ENCODE measurements at places on chromosomes 5 and 9. TPM values are rescaled to one million over a fixed set of nuclear protein-coding genes. Genes with fewer than 3 reads are reported as not detected.
A peak's percentile ranks its signal among the peaks of the same experiment; 100 is the strongest.

GRCh38 chr9:124843456-124844034 lies 9.7 kb upstream of the WDR38 start:
- no peak overlapping the region for H3K27ac ChIP-seq
- H3K36me3 ChIP-seq: no peaks in the 10 kb centered on the region
- H3K4me3 ChIP-seq: no peak overlapping the region
- no peak for DNase-seq

DNA sequence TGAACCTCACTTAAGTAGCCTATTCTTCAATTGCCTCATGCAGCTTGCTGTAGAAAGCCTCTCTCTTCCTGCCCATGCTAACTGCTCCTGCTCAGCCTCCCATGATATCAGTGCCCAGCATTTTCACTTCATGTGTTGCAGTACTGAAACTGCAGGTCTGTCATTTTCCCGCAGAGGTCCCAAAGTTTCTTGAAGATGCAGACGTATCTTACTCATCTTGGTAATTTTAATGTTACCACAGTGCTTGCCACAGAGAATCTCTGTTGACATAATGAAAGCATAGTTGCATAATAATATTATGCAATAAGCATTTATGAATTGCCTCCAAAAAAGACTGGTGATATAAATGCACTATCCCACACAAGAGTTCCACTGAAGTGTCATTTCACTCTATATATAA lies 561.1 kb upstream of the DAP start:
- H3K27ac ChIP-seq: no peak overlapping the region
- no peak overlapping the region for H3K4me3 ChIP-seq
- no peak for DNase-seq
- peaks cover 9% of the 10 kb centered on the region for H3K36me3 ChIP-seq
- no peaks in the 10 kb centered on the region for H3K4me1 ChIP-seq
- H3K27me3 ChIP-seq: no peaks in the 10 kb centered on the region

DNA sequence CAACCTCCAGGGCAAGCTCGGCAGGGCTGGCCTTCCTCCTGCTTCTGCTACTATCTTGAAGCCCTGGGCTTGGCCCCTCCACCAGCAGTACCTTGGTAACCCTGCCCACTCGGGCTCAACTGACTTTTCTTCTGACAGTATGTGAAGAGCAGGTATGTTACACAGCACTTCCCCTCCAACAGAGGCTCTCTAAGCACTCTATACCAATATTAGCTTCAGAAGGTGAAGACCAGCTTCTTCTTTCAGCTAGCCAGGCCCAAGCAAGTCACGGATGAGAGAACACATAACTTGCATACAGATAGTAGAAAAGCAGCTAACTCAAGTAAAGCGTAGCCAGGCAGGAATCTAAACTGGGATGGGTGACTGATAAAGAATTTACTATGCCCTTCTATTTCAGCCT lies 64.3 kb downstream of the FEM1C start:
- no peak for DNase-seq
- no peak overlapping the region for H3K27ac ChIP-seq
- no peaks in the 10 kb centered on the region for H3K27me3 ChIP-seq
- no peaks in the 10 kb centered on the region for H3K36me3 ChIP-seq

- H3K4me3 ChIP-seq: no peak overlapping the region
- H3K27me3 ChIP-seq: no peaks in the 10 kb centered on the region
- no peak for DNase-seq
- 0 out of 2 replicates have a peak, but pooled peaks cover 4% of the 10 kb centered on the region for H3K4me1 ChIP-seq
- H3K36me3 ChIP-seq: no peaks in the 10 kb centered on the region
Observed at GRCh38 chr5:73266925-73267765, 94.2 kb downstream of the TMEM174 start.

GRCh38 chr5:78586251-78586650 lies 62.3 kb downstream of the LHFPL2 start:
- no peak overlapping the region for H3K4me3 ChIP-seq
- H3K4me1 ChIP-seq: no peaks in the 10 kb centered on the region
- no peak overlapping the region for H3K27ac ChIP-seq
- no peak for DNase-seq
- no peaks in the 10 kb centered on the region for H3K27me3 ChIP-seq

DNA sequence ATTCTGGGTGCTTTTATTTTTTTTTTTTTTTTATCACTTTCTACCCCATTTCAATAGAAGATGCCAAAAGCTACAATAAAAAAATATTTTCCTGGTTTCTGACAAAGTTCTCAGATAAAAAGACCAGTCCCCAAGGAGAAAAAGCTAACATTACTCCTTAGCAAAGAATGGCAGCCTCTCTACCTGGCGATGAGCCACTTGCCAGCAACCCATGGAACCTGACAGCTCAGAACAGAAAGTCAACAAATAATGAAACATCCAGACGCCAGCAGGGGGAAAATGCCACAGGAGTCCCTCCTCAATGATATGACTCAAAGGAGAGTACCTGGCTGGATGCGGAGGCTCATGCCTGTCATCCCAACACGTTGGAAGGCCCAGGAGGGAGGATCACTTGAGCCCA lies 123.2 kb downstream of the MYO10 start:
- DNase-seq: no peak
- no peaks in the 10 kb centered on the region for H3K27me3 ChIP-seq
- no peak overlapping the region for H3K4me3 ChIP-seq

- no peak overlapping the region for H3K27ac ChIP-seq
- no peak for DNase-seq
- peaks cover 96% of the 10 kb centered on the region for H3K36me3 ChIP-seq
- H3K27me3 ChIP-seq: no peaks in the 10 kb centered on the region
Observed at GRCh38 chr9:21833090-21833801, 30.8 kb downstream of the MTAP start.

DNA sequence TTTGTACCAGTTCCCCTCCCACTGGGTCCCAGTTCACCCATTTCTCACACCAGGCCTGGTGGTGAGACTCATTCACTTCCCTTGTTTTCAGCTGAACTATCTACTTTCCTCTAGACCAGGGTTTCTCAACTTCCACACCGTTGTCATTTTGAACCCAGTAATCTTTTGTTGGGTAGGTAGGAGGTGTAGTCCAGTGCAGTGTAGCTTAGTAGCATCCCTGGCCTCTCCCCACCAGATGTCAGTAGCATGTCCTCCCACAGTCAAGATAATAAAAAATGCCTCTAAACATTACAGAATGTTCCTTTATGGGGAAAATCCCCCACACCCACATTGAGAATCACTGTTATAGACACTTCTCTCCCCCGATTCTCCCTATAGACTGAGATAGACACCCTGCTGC lies 299.1 kb downstream of the EPB41L4A start:
- no peaks in the 10 kb centered on the region for H3K4me1 ChIP-seq
- H3K27me3 ChIP-seq: no peaks in the 10 kb centered on the region
- H3K4me3 ChIP-seq: no peak overlapping the region

DNA sequence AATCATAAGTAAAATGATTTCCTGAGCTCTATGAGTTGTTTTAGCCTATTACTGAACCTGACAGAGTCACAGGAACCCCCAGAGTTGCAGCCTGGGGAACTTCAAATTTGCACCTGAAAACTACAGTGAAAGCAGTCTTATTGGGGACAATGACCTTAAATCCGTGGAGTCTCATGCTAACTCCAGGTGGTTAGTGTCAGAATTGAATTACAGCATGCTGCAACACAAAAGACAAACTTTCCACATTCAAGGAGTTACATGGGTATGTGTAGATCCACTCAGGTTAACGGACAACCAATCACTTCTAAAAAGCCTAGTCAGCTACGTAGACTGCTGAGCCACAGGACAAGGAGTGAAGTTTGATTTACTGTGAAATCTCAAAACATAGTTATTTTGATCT lies 49.7 kb downstream of the PLPP1 start:
- H3K27ac ChIP-seq: peak overlapping the region; percentile 72
- H3K4me3 ChIP-seq: peak overlapping the region; percentile 47
- H3K36me3 ChIP-seq: 0 out of 3 replicates have a peak, but pooled peaks cover 2% of the 10 kb centered on the region
- peaks cover 11% of the 10 kb centered on the region for H3K4me1 ChIP-seq

DNA sequence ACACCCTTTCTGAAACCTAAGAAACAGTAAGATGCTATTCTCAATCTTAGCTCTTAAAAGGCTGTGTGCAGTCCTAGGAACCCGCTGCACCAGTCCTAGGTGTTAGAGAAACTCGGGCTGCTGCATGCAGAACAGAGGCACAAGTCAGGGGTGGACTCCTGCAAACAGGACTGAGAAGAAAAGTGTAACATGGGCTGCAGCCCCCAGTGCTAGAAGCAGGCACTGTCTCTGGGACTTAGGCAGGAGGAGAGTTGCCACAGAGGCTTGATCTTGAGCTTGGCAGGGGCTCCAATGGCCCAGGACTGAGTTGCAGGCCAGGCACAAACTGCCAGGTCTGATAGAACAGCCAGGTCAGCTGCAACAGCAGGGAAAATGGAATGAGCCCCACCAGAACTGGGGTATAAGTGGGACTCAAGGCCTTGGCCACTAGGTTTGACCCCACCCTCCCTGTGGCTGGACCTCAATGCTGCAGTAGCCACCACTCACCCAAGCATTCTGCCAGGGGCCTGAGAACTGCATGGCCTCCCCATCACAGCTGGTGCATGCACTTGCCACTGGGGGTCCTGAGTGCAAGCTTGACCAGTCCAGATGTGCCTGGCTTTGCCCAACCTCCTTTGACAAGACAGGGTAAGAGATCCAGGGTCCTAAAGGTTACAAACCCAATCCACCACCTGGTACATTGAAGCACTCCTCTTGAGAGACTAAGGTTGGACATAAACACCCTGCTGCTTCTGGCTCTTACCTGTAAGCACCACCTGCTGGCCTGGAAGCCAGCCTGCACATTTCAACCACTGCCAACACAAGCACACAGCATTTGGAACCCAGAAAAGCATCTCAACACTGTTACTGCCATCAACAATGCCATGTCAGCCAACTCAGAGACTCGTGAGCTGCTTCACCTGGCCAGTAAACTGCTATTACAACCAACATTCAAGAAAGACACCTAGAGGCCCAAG lies 103.3 kb downstream of the FBXL17 start:
- no peaks in the 10 kb centered on the region for H3K4me1 ChIP-seq
- H3K27me3 ChIP-seq: no peaks in the 10 kb centered on the region
- peak; percentile 51 for DNase-seq
- no peak overlapping the region for H3K4me3 ChIP-seq
- H3K36me3 ChIP-seq: no peaks in the 10 kb centered on the region

- no peak overlapping the region for H3K27ac ChIP-seq
- no peak for DNase-seq
Observed at GRCh38 chr5:145800181-145800580, 35.0 kb downstream of the PRELID2 start.

DNA sequence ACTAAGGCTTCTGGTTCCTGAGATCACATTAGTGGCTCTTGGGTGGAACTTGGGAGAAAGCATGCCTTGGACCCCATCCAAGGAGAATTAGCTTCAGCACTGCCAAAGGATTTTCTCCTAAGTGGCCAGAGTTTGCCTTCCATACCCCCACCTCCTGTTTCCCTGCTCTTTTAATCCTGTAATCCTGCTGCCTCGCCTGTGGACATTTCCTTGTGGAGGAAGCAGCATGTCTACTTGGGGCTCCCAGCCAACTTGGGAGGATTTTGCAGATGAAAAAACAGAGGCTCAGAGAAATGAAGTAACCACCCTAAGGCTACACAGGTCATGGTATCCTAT lies 1.6 kb downstream of the ARSI start:
- H3K27ac ChIP-seq: no peak overlapping the region
- no peaks in the 10 kb centered on the region for H3K36me3 ChIP-seq
- peaks cover 5% of the 10 kb centered on the region for H3K4me1 ChIP-seq

Gene GHR
- 0.20 TPM for total RNA-seq

Gene IL12B
- total RNA-seq: not detected

Gene CDX1
- 0.22 TPM for total RNA-seq

Gene PALM2AKAP2
- total RNA-seq: 4.0 TPM

Gene RANBP17
- 20.0 TPM for total RNA-seq

Gene TBC1D9B
- total RNA-seq: 57.0 TPM

Gene ZFR
- total RNA-seq: 62.4 TPM

Gene MLANA
- total RNA-seq: not detected

Gene CD180
- not detected for total RNA-seq

All from H9 (cell line).